Type B pancreatic cell (in vitro differentiated cells): ENCODE measurements at places on chromosomes 1 and 21. TPM values are rescaled to one million over a fixed set of nuclear protein-coding genes. Genes with fewer than 3 reads are reported as not detected.

DNA sequence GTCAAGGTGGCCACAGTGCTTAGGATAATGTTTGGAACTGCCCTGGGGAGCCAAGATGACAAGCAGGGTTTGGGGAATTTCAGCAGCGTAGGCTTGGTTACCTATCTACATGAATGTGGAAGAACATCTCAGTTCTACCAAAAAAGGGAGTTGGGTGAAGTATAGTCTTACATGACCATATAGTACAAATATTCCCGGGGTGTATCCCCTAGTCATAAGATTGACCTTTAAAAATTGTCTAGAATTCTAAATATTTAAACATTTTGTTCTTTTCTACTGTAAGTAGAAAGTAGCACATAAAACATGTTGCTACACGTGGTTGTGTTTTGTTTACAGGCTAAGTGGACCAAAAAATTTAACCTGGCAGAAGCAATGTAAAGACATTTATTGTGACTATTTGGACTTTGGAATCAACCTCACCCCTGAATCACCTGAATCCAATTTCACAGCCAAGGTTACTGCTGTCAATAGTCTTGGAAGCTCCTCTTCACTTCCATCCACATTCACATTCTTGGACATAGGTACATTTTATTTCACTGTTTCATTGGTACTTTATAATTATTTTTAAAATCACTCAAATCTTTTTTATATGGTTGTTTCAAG lies 20.3 kb downstream of the IL12RB2 start:
- DNase-seq = no peak
- H3K4me1 ChIP-seq = no peaks in the 10 kb centered on the region
- no peak overlapping the region for H3K4me3 ChIP-seq
- no peaks in the 10 kb centered on the region for H3K27me3 ChIP-seq
- no peaks in the 10 kb centered on the region for H3K36me3 ChIP-seq

- H3K27me3 ChIP-seq = no peaks in the 10 kb centered on the region
- no peaks in the 10 kb centered on the region for H3K36me3 ChIP-seq
- H3K27ac ChIP-seq = no peak overlapping the region
- peaks cover 13% of the 10 kb centered on the region for H3K4me1 ChIP-seq
Measured at GRCh38 chr21:33938381-33938780, 22.8 kb upstream of the ATP5PO start.

DNA sequence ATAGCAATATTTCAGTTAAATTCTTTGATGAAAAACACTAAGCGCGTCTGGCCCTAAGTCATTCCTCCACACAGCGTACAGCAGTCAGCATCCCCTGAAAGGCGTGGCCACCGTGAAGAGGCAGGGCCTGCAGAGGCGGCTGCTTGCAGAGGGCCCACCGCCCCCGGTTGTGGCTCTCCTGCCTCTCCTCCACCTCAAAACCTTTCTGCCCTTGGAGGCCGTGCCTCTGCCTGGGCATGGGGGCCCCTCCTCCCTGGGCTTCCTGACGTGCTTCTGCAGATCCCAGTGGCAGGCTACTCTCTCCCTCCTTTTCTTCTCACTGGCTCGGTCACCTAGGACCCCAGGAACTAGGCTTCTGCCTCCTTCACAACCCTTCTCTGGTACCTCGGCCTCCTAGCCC lies 16.2 kb downstream of the CLSTN1 start:
- peaks cover 3% of the 10 kb centered on the region for H3K36me3 ChIP-seq
- H3K4me3 ChIP-seq = no peak overlapping the region
- H3K27me3 ChIP-seq = no peaks in the 10 kb centered on the region
- DNase-seq = no peak

The GBP2 gene
- total RNA-seq = 7.3 and 17.8 TPM in 2 replicates

The HMCN1 gene
- total RNA-seq = 4.1 and 13.2 TPM in 2 replicates

The C2CD4D gene
- total RNA-seq = 0.43 and 0.45 TPM in 2 replicates
